ENCODE measurements at places on chromosomes 11 and 22. TPM values are rescaled to one million over a fixed set of nuclear protein-coding genes. Genes with fewer than 3 reads are reported as not detected.

The ARHGAP32 gene
- 34.2 TPM for total RNA-seq

The F2 gene
- total RNA-seq = 0.35 TPM

The TBX10 gene
- not detected for total RNA-seq

The NELL1 gene
- total RNA-seq = 6.0 TPM

The P2RX3 gene
- 2.0 TPM for total RNA-seq

The PTPN5 gene
- total RNA-seq = 0.99 TPM

The MIOX gene
- total RNA-seq = 5.4 TPM

The OR10D3 gene
- not detected for total RNA-seq

The MYEOV gene
- total RNA-seq = 2.0 TPM

The HIKESHI gene
- total RNA-seq = 32.9 TPM

The MRPL17 gene
- 40.5 TPM for total RNA-seq
